Pancreas (tissue), 10 donors: ENCODE measurements at places on chromosomes 11 and 22.

DNA sequence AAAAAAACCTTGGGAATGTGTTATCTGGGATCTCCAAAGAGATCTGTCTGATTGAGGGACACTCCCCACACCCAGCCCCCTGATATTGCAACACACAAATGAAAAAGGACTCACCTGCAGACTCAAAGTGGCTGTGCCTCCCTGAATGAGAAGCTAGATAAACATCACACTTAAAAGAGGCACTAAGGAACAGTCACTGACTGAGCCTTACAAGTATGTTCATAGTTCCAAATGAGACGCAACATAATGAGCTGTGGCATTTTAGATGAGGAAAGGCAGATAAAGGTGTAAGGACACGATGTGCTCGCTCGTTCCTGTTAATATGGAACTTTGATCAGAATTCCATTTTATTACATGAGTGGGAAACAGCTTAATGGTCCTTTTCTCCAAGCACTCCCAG, 21.0 kb upstream of the CFAP300 start:
- no peak overlapping the region for H3K4me3 ChIP-seq
- no peak for DNase-seq
- no peaks in the 10 kb centered on the region for H3K27me3 ChIP-seq
- H3K27ac ChIP-seq, result no peak overlapping the region
- no peaks in the 10 kb centered on the region for H3K4me1 ChIP-seq
- no peaks in the 10 kb centered on the region for H3K36me3 ChIP-seq

- DNase-seq, result peak; percentile 68
- no peak overlapping the region for H3K4me3 ChIP-seq
- H3K27me3 ChIP-seq, result no peaks in the 10 kb centered on the region
- no peaks in the 10 kb centered on the region for H3K36me3 ChIP-seq
- H3K27ac ChIP-seq, result peak overlapping the region; percentile 2
Observed at GRCh38 chr11:19790831-19791552, 78.4 kb downstream of the NAV2 start.

- H3K27me3 ChIP-seq, result no peaks in the 10 kb centered on the region
- peaks cover 22% of the 10 kb centered on the region for H3K4me1 ChIP-seq
- DNase-seq, result no peak
- no peak overlapping the region for H3K4me3 ChIP-seq
Observed at GRCh38 chr22:40179526-40179925, 1.8 kb downstream of the TNRC6B start.

GRCh38 chr22:28198692-28199091, 279.6 kb upstream of the PITPNB start:
- H3K27ac ChIP-seq, result no peak overlapping the region
- DNase-seq, result no peak
- H3K4me3 ChIP-seq, result no peak overlapping the region

- no peak overlapping the region for H3K27ac ChIP-seq
- no peaks in the 10 kb centered on the region for H3K4me1 ChIP-seq
- no peaks in the 10 kb centered on the region for H3K27me3 ChIP-seq
- no peak overlapping the region for H3K4me3 ChIP-seq
- no peak for DNase-seq
Observed at GRCh38 chr22:23438216-23438615, 141.9 kb downstream of the IGLL1 start.

- no peaks in the 10 kb centered on the region for H3K27me3 ChIP-seq
Observed at GRCh38 chr11:96001037-96001436, 77.1 kb upstream of the MTMR2 start.

- H3K4me1 ChIP-seq, result peaks cover 7% of the 10 kb centered on the region
- H3K27me3 ChIP-seq, result no peaks in the 10 kb centered on the region
- no peak for DNase-seq
- H3K27ac ChIP-seq, result no peak overlapping the region
Observed at GRCh38 chr11:128503245-128503991, 83.9 kb downstream of the ETS1 start.

GRCh38 chr11:112962579-112963367, 1.6 kb downstream of the NCAM1 start:
- peaks cover 11% of the 10 kb centered on the region for H3K27me3 ChIP-seq
- peak overlapping the region; percentile 48 for H3K4me3 ChIP-seq
- no peaks in the 10 kb centered on the region for H3K36me3 ChIP-seq
- peaks cover 16% of the 10 kb centered on the region for H3K4me1 ChIP-seq
- peak; percentile 37 for DNase-seq

GRCh38 chr11:82996966-82997606, 74.6 kb downstream of the RAB30 start:
- H3K36me3 ChIP-seq, result no peaks in the 10 kb centered on the region
- no peak overlapping the region for H3K4me3 ChIP-seq
- no peak overlapping the region for H3K27ac ChIP-seq
- no peak for DNase-seq
- H3K27me3 ChIP-seq, result no peaks in the 10 kb centered on the region

- no peaks in the 10 kb centered on the region for H3K4me1 ChIP-seq
- peaks cover 50% of the 10 kb centered on the region for H3K36me3 ChIP-seq
- no peak overlapping the region for H3K27ac ChIP-seq
- DNase-seq, result peak; percentile 67
Observed at GRCh38 chr11:68810164-68810563, 31.6 kb downstream of the CPT1A start.
